ENCODE measurements at places on chromosomes 2 and 18.

GRCh38 chr2:42793334-42794270 lies 1.2 kb upstream of the HAAO start:
- no peak for DNase-seq

DNA sequence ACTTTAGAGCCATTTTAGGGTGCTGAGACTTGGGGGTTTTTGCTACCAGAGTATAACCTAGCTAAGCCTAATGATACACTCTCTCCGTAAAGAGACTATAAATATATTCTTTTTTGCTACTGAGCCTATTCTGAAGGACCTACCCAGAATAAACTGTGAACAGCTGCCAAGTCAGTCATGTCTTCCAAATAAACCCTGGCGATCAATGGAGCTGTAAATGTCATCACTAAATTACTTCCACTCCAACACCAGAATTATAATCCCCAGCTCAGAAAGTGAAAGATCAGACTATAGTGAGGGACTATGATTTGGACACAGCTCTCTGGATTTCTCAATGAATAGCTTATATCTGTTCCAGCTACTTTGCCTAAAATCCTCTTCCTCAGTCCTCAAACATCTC lies 178.9 kb downstream of the METTL4 start:
- DNase-seq = no peak

- DNase-seq = no peak
These were observed 42.1 kb downstream of the RAPH1 start for GRCh38 chr2:203492965-203493364.

DNA sequence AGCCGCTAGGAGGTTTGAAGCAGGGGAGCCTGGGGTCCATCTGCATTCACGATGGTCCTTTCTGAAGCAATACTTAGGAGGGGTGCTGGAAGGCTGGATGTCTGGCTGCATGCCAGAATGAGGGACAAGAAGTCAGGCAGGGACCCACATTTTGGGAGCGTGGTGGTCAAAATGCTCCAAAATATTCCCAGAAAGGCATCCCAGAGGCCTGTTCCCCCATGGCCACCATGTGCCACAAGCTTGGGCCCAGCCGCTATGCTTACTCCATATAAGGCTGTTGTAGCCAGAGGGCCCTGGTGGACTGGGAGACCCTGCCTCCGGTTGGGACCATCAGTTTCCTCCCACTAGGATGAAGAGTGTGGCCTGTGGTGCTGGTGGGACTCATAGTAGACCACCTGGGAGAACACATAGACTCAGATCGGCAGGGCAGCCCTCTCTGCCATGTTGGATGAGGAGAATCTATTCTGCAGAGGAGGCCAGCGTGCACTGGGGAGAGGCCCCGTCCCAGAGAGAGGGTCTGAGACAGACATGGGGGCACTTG lies 3.6 kb upstream of the PROM2 start:
- DNase-seq = no peak

- no peak for DNase-seq
These were observed 97.2 kb downstream of the SMAD7 start for GRCh38 chr18:48853588-48853987.

DNA sequence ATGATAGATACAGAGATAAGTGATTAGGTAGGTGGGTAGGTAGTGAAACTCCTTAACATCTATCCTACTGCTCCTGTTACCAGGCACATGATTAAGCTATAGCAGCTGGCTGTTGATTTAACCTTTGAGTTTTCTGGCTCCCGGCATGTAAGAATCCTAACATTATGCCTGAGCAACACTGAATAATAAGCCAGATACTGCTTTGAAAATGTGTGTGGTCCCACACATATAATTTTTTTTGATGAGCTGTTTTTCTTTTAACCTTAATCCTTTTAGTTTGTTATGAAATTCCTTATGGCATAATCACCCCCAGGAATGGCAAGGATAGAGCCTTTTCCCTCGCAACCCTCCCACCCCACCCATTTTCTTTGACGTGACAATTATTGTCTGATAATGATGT lies 104.2 kb upstream of the NEUROD1 start:
- no peak for DNase-seq

- no peak for DNase-seq
These were observed 146.2 kb upstream of the OSR1 start for GRCh38 chr2:19504400-19505198.

DNA sequence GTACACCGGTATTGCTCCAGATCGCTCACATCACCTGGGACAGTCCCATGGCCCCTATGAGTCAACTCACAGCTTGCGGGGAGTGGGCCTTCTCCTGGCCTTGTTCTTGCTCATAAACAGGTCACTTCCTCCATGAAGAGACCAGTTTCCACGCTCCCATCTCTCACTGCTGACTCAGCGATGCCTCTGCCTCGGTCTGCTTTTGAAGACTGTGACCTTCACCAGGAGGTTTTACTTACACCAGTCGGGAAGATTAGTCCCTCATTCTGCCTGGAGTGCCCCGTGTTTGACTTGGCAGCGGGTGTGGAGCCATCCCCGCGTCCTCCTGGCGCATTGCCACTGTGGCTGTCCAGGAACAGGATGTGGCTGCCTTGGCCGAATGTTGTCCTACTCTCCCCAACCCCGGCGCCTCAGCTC lies 159.8 kb downstream of the RHBDD1 start:
- DNase-seq = no peak

- no peak for DNase-seq
These were observed 20.4 kb upstream of the DAPL1 start for GRCh38 chr2:158774681-158775080.

GRCh38 chr2:167209784-167210183 lies 321.5 kb downstream of the XIRP2 start:
- DNase-seq = no peak

GRCh38 chr2:156505696-156506095 lies 69.5 kb downstream of the GPD2 start:
- no peak for DNase-seq

DNA sequence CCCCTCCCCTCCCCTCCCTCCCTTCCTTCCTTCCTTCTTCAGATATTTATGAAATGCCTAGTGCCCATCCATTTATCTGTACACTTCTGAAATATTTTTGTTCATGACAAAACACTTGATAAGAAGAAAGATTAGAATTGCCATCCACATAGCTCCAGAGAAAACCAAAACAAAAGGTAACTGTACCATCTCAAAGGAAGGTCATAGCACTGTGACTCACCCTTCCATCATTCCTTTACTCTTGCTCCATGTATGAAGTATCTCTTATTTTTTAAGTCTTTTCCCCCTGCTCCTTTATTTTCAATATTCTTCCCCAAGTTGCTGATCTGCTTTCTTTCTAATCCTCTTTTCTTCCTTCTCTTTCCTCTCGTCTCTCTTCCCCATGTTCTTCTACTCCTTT lies 9.9 kb downstream of the CNTNAP5 start:
- DNase-seq = no peak

DNA sequence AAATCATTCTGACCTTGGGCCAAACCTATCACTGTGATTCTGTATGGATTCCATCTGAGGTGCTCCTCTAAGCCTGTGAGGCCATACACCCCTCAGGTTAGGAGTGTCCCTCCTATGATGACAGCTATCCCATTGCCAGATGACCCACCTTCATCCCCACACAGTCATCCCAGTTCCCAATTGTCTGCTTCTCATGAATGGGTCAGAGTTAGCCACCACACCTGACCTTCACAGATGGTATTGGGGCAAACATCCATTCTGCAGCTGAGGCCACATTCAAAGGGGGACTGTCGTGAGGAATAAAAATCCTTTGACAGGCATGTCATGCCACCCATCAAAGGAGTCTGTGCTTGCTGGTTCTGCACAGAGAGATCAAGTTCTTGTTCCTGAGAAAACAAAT lies 155.2 kb downstream of the AGPS start:
- no peak for DNase-seq

DNA sequence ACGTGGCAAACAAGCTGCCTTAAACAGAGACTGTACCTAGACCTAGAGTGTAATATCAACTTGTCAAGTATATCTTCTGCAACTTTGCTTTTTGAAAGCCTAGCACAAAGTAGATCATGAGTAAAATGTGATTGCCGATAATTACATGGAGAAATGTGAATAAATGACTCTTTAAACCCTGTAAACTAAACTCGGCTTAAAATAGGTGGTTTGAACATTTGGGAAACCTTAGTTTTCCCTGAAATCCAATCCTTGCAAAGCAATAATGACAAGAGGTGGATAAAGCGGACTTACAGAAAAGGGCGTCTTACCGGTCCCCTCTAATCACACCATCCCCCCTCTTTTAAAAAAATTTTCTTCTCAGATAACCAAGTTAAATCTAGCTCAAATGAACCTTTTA lies 549 bp upstream of the PSMD14 start:
- DNase-seq = no peak

DNA sequence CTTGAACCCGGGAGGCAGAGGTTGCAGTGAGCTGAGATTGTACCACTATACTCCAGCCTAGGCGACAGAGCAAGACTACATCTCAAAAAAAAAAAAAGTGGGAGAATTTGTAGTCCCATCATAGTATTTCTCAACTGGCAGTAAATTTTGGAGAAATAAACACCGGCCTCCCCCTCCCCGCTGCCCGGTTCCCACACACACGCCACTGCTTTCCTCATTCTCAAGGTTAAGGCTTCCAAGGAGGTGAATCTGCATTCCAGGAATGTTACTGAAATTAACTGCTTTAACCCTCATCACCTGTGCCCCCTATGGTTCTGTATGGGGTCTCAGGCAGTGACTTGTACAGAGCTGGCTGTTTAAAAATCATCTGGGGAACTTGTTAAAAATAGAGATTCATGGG lies 49.9 kb downstream of the MRPL35 start:
- DNase-seq = no peak

DNA sequence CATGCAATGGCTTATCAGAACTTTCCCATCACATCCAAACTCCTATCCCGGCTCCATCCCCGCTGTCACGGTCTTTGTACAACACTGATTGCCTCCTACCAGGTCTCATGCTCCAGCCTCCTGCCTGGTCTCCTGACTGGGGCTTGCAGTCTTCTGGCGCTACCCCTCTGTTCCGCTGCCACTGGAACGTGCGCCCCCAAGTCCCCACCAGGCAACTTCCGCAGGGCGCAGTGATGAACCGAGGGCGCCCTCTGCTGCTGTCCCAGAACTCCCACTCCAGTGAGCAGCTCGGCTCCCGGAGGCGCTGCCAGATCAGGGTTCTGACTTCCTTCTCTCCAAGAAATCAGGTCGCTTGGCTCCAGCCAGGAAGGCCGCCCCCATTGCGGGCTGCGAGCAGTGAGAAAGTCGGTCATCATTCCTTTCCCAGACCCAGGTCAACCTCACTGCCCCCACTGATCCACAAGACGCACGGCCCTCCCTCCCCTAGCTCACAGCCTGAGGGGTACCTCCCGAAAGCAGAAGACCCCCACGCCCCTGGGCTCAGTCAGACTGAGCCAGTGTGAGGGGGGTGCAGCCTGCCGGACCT lies 43.9 kb upstream of the RAB11FIP5 start:
- no peak for DNase-seq

DNA sequence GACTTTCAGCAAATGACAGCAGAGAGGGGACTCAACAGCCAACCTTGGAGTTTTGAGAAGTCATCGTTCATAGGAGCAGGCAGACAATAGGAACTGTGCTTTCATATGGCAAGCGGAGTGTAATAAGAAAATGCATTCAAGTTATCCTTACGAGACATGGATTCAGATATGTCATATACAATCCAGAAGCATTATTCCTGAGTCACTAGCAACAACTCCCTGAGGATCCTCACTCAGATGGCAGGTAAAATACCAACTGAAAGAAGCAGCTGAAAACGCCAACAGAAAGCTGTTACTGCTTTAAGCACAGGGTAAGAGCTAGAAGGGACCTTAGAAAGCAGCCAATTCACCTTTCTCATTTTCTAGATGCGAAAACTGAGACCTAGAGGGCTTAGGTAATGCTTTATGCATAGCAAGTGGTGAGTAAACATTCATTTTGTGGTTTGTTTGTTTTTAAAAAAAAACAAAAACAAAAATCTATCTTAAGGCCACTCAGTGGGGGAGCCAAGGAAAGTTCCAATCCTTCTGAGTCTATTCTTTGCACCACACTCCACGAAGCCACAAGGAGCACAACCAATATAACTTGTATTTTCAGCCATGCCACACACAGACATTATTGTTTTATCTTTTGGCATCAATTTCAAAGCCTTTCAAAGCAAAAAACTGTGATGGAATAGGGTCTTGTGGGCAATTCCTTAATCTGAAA lies 89.1 kb upstream of the RIOK3 start:
- no peak for DNase-seq

GRCh38 chr2:174839662-174840061 lies 75.4 kb upstream of the CHRNA1 start:
- DNase-seq = no peak

DNA sequence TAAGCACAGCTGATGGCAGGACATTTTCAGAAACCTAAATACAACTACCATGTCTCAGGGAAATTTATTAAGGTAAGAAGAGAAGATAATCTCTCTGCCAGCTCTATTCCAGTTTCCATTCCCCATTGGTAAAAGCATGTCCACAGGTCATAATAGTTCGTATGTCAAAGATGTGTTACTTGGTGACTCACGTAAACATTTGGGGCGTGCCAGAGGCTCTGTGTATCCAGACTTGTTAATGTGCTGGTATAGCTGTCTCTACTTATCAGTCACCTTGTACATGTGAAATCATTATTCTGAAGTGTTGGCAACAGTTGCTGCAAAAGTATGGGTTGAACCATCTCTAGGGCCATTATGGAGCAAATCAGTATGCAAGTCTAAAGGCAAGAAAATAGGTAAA lies 1345.1 kb downstream of the SUCLG1 start:
- no peak for DNase-seq

GRCh38 chr2:69594341-69594740 lies 49.2 kb downstream of the AAK1 start:
- no peak for DNase-seq

- DNase-seq = no peak
These were observed 139.2 kb downstream of the GLI2 start for GRCh38 chr2:120874888-120875275.

GRCh38 chr2:134386310-134386709 lies 132.4 kb downstream of the MGAT5 start:
- DNase-seq = no peak

GRCh38 chr2:185471441-185471840 lies 267.2 kb upstream of the FSIP2 start:
- no peak for DNase-seq

DNA sequence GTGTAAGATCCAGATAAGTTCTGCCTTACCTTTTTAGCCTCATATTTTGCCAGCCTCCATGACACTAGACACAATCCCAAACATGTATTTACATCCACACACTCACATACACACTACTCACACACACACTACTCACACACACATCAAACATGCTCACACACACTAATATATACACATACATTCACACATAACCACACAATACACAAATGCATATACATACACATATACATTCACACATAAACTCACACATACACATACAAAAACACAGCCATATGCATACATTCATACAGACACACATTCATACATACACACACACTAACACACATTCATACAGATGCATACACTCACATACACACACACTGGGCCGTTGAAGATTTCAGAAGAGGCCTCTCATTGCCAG lies 109.5 kb downstream of the MAIP1 start:
- no peak for DNase-seq

All from fibroblast of skin of left biceps (primary cell).